Smooth muscle cell of the brain vasculature (primary cell): ENCODE measurements at places on chromosomes 2 and 18.

- no peak for DNase-seq
Measured at GRCh38 chr2:143852759-143853158, 667.2 kb downstream of the ZEB2 start.

- DNase-seq: no peak
Measured at GRCh38 chr2:85355073-85355410, 473 bp downstream of the ELMOD3 start.

DNA sequence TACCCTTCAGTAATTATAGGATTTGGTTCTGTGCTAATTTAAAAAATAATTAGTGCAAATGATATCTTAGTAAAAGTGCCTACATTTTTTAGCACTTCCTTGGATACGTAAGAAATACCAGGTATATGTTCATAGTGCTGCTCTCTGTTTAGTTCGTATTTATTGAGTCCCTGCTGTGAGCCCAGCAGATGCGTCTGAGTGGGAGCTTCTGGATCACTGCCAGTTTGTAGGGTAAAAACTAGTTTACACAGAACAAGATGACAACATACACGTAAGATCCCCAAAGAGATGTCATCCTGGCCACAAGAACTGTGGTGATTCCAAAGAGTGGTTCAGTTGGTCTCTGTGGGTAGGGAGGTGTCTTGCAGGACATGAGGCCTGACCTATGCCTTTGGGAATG, 103.2 kb downstream of the CTIF start:
- DNase-seq: no peak

DNA sequence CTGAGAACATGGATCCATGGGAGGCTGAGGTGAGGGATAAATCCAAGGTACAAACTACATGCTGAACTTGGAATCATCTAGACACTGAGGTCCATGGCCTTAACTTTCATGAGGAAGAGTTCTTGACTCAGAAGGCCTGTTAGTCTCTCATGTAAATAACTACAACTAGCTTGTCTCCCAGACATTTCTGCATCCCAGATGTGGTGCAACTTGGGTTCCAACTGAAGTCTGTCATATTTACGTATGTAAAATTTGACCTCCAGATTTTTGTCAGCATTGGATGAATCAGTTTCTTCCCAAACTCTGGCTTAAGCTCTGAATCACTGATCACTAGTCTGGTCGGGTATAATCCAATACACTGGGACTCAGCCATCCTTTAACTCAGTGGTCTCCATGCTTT, 306.9 kb downstream of the PDE11A start:
- no peak for DNase-seq
